Suppressor macrophage treated with lipopolysaccharide for 1 hour (primary cell): ENCODE measurements at places on chromosomes 3 and 15.
A peak's percentile ranks its signal among the peaks of the same experiment; 100 is the strongest.

DNA sequence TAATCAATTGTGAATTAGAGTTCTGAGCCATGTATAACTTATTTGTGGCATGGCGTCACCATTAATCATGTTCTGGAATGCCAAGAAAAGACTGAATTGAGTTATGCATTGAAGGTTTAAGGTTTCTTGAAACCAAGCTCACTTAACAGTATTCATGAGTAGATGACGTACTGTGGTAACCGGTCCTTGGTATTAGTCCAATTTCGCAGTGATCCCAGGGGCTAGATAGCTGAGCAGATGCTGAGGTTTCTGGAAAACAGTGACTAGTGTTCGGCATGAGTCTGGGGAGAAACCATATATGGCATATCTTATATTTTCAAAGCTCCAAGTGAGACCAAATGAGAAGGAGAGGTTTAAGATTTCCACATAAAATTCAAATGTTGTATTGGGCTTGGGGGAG, 218.3 kb upstream of the LYSMD4 start:
- no peak for DNase-seq

- no peak for DNase-seq
Measured at GRCh38 chr3:153445817-153446216, 283.8 kb downstream of the RAP2B start.

DNA sequence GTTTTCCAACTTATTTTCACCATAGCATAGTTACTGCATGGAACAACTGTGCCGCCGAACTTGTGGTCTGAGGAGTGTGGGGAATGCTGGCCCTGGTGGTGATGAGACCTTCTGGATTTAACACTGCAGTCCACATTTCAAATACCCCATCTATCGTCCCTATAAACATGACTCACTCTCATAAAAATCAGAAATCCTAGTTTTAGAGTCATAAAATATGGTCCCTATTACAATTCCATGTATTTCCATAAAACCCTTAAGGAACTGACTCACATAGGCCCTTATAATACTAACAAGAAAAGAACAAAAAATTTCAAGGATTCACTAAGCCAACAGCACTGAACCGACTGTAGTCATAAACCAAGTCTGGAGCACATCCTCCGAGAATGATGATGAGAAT, 147.2 kb downstream of the FOXP1 start:
- DNase-seq: no peak

GRCh38 chr3:117036259-117036799, 326.8 kb downstream of the TUSC7 start:
- peak; percentile 93 for DNase-seq

DNA sequence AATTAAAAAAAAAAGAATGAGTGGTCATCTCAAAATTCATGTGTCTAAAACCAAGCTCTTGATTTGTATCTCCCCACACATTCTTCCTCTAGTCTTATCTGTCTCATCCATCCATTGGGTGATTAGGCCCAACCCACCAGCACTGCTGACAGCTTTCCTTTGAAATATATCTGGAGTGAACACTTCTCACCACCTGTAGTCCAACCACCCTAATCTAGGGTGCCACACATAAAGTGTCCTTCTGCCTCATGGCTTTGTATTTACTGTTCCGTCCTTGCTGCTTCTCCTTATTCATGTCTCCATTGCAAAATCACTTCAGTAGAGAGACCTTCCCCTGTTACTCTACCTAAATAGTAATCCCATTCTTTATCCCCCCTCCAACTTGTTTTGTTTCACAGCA, 82.4 kb upstream of the PTX3 start:
- DNase-seq: no peak

- DNase-seq: no peak
Measured at GRCh38 chr3:37642670-37643598, 218.7 kb upstream of the CTDSPL start.

DNA sequence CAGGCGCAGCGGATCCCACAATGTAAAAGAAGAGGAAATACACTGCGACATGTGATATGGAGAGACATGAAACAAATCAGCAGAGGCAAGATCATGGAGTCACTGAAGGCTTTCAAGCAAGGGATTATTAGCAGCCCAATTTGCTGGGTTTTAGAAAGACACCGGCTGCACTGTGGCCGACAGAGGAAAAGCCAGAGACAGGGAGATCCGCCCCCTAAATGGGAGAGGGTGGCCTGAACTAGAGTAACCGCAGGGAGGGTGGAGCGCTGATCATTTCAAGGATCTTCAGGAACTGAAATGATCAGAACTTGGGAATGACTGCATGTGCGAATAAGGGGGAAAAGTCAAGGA, 612 bp upstream of the C15orf40 start:
- no peak for DNase-seq

DNA sequence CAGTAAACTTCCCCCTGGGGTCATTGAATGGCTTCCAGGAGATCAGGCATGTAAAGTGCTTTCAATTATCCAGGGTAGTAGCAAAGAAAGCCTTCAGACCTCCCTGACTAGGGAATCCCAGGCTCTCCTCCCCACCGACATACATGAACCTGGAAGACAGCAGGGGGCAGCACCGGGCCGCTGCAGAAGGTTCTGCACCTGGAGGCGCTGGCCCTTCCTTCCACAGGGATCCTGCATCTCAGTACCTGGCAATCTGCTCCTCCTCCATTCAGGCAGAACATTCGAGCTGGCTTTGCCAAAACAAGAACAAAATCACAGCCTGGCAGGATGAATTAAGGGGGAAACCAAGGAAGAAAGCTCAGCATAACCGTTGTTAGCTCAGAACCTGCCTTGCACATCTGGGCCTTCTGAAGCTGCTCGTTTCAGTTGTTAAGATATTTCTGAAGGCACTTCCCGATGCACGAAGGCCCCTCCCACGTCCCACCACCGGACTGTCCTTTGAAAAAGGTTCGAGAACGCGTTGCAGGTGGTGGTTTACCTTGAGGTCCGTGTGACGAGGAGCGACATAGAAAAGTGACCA, 237.7 kb downstream of the SLCO3A1 start:
- peak; percentile 48 for DNase-seq

- DNase-seq: no peak
Measured at GRCh38 chr15:23897531-23897930, 210.4 kb upstream of the NDN start.

DNA sequence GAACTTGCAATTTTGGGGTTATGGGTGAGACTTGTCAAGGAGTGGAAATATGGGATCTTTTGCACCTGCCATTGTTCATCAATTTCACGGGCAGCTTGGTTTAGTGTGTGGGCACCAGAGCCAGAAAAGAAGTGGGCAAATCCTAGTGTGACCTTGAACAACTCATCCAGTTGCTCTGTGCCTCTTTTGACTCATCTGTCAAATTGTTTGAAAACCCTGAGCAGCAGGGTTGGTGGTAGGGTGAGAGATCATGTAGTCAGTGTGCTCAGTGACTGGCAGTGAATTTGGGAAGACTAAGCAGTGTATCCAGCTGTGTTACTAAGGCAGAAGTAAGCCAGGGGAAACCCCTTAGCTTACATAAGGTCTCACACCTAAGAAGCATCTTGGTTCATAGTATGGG, 293.0 kb upstream of the TRIM42 start:
- DNase-seq: peak; percentile 4

DNA sequence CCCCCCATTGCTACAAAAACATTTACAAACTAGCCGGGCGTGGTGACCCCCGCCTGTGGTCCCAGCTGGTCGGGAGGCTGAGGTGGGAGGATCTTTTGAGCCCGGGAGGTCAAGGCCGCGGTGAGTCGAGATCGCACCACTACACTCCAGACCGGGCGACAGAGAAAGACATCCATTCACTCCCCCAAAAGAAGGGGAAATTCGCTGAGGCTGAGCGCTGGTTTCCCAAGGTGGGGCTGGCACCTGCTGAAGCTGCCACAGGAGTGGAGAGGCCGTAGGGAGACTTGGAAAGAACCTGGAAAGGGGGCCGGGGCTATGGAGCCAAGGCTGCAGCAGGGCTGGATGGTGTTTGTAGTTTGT, 732 bp upstream of the CRTC3 start:
- DNase-seq: no peak

DNA sequence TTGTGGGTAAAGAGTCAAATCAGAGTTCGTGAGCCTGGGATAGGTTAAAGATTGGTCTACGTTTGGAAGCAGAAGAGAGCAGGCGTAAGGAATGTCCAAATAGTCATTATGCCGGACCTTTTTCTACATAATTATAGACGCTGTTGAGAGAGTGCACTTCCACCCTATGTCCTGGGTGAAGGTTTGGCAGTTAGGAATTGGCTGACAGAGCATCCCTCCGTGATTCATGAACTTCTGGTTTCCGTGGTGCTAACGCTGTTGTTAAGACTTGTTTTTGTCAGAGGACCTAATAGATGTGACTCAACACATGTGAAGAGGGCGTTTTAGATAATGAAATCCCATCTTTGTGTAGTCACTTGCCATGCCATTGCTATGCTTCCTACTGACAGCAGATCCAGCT, 1.1 kb downstream of the EAF1 start:
- DNase-seq: peak; percentile 89

GRCh38 chr15:46170326-46170725, 535.5 kb downstream of the SQOR start:
- no peak for DNase-seq

DNA sequence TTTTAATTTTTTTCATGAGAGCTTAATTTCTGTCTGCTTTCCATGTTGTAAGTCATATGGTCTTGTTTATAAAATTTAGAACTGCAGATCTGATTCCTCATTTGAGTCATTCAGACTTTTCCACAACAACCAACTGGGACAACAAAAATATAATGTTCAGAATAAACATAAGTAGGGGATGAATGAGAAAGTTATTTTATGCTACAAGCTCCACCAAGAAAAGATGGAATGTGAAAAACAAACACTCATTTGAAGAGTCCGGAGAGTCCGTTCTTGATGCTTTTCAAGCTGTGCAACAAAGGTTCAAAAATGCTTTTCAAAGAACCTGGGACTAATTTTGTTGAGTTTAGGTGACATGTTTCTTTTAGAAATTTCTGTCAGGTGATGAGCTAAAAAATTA, 9.2 kb downstream of the FRMD4B start:
- no peak for DNase-seq
